ENCODE measurements at places on chromosomes 13 and 19.

- no peak for DNase-seq
These were observed 378.0 kb downstream of the DNAJC15 start for GRCh38 chr13:43401361-43401760.

GRCh38 chr19:8608941-8609278 lies 1.6 kb downstream of the ADAMTS10 start:
- DNase-seq, result no peak

DNA sequence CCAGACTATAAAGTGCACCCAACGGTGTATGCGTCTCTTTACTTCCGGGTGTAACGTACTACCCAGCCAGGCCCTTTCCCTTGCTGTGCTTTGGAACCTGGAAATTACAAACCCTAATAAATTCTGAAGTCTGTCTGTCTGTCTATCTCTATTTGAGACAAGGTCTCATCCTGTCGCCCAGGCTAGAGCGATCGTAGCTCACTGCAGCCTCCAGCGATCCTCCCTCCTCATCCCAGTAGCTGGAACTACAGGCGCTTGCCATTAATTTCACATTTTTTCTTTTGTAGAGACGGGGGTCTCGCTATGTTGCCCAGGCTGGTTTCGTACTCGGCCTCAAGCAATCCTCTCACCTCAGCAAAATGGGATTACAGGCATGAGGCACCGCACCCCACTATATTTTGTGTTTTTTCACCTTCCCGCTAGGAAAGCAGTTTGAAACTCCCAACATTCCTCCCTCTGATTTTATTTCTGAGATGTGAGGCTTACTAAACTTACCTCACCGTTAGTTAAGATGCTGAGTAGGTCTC lies 469 bp upstream of the RNF6 start:
- no peak for DNase-seq

GRCh38 chr19:32607479-32607878 lies 26.5 kb downstream of the PDCD5 start:
- DNase-seq, result no peak

DNA sequence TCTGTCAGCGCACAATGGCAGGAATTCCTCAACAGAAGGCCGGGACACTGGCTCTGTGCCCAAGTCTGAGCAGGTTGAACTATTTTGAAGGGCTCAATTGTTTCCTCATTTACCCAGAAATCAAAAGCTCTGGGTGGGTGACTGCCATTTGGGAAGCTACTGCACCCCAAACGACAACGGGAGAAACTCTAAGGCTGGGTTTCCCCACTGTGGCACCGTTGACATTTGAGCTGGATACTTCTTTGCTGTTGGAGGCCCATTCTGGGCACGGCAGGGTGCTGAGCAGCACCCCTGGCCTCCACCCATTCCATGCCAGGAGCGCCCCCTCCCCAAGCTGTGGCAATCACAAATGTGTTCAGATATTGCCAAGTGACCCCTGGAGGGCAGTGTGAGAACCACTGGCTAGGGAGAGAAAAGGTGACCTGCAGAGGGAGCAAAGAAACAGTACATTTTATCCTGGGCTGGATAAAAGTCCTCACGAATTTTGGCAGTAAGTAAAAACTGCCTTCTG lies 62.5 kb downstream of the RFX2 start:
- DNase-seq, result no peak

DNA sequence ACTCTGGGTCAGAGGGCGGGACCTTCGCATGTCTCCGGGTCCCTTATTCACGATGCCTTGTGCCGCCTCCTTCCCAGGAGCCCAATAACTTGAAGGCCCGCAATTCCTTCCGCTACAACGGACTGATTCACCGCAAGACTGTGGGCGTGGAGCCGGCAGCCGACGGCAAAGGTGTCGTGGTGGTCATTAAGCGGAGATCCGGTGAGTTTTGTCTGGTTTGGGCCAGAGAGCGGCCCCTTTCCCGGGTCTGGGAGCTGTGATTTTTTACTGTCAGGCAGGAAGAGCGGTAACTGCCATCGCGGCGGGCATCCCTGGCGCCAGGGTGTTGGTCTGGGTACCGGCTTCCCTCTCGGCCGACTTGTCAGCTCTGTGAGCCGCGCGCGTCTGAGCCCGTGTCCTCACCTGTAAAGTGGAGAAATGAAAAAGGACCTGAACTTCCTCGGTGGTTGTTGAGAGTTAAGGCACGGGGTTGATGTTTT lies 800 bp downstream of the RPL28 start:
- DNase-seq, result no peak

GRCh38 chr13:28048768-28049167 lies 51.6 kb downstream of the FLT3 start:
- DNase-seq, result no peak

DNA sequence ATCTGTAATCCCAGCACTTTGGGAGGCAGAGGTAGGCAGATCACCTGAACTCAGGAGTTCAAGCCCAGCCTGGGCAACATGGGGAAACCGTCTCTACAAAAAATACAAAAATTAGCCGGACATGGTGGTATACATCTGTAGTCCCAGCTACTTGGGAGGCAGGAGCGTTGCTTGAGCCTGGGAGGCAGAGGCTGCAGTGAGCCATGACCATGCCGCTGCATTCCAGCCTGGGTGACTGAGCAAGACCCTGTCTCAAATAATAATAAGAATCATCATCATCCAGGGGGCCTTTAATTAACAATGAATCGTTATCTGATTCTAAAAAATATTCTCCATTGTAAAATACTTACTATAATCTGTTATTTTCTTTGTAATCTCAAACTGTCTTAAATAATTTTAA lies 283.4 kb downstream of the DACH1 start:
- no peak for DNase-seq

GRCh38 chr13:43815204-43815603 lies 28.4 kb upstream of the ENOX1 start:
- no peak for DNase-seq
